Keratinocyte (primary cell): ENCODE measurements at places on chromosomes 16 and 17.

DNA sequence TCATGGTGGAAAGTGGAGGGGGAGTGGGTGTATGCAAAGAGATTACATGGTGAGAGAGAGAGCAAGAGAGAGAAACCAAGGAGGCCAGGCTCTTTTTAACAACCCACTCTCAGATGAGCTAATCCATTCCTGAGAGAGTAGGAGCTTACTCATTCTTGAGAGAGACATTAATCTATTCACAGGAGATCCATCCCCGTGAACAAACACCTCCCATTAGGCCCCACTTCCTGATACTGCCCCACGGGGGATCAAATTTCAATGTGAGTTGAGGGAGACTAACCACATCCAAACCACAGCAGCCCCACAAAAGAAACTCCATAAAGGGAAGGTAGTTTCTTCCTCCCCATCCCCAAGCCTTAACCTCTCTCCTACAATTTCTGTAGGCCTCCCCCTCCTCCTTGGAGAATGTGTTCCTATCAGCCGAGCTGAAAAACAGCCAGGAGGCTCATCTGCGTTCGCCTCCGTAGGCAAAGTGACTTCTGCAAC lies 450.0 kb downstream of the NPIPA7 start:
- H3K27me3 ChIP-seq = no peaks in the 10 kb centered on the region
- no peaks in the 10 kb centered on the region for H3K36me3 ChIP-seq
- no peak overlapping the region for H3K27ac ChIP-seq
- DNase-seq = no peak

GRCh38 chr17:39617446-39618245 lies 9.1 kb upstream of the PPP1R1B start:
- H3K4me3 ChIP-seq = peak overlapping the region; percentile 44
- peaks cover 6% of the 10 kb centered on the region for H3K4me1 ChIP-seq
- H3K36me3 ChIP-seq = no peaks in the 10 kb centered on the region

DNA sequence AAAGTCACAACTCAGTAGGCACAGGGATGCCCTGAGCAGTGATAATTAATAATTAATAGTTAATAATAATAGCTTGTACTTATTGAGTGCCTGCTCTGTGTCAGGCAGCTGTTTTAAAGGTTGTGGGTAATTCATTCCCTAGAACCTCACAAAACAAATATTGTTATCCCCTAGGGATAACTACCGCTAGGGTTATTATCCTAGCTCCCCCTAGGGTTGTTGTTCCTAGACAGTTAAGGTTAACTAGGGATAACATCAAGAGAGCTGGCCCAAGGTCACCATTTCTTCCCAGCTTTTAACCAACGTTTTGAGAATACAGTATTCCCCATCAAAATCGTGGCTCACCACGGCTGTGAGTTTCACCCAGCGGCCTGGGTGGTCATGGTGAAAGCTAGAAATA lies 180.1 kb downstream of the PRKCB start:
- DNase-seq = no peak
- H3K27ac ChIP-seq = no peak overlapping the region
- no peaks in the 10 kb centered on the region for H3K27me3 ChIP-seq
- H3K4me1 ChIP-seq = peaks cover 3% of the 10 kb centered on the region
- no peaks in the 10 kb centered on the region for H3K36me3 ChIP-seq

- H3K27me3 ChIP-seq = no peaks in the 10 kb centered on the region
- DNase-seq = no peak
- no peak overlapping the region for H3K4me3 ChIP-seq
- no peak overlapping the region for H3K27ac ChIP-seq
- H3K36me3 ChIP-seq = no peaks in the 10 kb centered on the region
- H3K4me1 ChIP-seq = no peaks in the 10 kb centered on the region
These were observed 6.3 kb downstream of the VWA3A start for GRCh38 chr16:22098405-22099255.

- DNase-seq = no peak
- H3K4me1 ChIP-seq = peaks cover 12% of the 10 kb centered on the region
- H3K27ac ChIP-seq = no peak overlapping the region
- no peaks in the 10 kb centered on the region for H3K36me3 ChIP-seq
These were observed 27.1 kb downstream of the HOXB1 start for GRCh38 chr17:48503747-48504146.

- peaks cover 3% of the 10 kb centered on the region for H3K4me1 ChIP-seq
- H3K36me3 ChIP-seq = no peaks in the 10 kb centered on the region
- DNase-seq = no peak
- no peak overlapping the region for H3K4me3 ChIP-seq
- no peaks in the 10 kb centered on the region for H3K27me3 ChIP-seq
- no peak overlapping the region for H3K27ac ChIP-seq
These were observed 14.7 kb downstream of the TBC1D24 start for GRCh38 chr16:2489581-2489980.

DNA sequence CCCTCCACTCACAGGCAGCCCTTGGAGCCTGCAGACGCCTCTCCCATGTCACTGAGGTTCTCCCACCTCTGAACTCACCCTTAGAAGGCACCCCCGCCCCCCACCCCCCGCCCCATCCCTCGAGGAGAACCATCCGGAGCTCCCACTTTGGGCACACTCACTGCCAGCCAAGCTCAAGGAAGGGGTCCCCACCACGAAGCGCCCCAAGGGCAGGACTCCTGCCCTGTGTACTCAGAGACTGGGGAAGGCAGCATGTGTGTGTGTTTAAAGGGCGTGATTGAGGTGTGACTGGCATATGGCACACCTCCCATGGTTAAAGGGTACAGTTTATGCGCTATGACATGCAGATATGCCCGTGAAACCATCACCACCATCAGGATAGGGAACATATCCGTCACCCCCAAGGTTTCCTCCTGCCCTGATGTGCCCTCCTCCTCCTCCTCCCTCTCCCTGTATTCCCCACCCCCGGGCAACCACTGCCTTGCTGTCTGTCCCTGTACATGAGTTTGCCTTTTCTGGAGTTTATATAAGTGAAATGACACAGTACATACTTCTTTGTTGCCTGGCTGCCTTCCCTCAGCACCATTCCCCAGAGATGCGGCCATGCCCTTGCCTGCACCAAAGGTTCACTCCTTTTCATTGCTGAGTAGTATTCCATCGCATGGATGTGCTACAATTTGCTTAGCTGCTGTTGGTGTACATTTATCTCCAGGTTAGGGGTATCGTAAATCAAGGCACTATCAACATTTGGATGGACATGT lies 14.0 kb upstream of the RBFOX3 start:
- DNase-seq = no peak
- H3K27ac ChIP-seq = no peak overlapping the region
- no peak overlapping the region for H3K4me3 ChIP-seq
- H3K27me3 ChIP-seq = no peaks in the 10 kb centered on the region
- no peaks in the 10 kb centered on the region for H3K36me3 ChIP-seq

DNA sequence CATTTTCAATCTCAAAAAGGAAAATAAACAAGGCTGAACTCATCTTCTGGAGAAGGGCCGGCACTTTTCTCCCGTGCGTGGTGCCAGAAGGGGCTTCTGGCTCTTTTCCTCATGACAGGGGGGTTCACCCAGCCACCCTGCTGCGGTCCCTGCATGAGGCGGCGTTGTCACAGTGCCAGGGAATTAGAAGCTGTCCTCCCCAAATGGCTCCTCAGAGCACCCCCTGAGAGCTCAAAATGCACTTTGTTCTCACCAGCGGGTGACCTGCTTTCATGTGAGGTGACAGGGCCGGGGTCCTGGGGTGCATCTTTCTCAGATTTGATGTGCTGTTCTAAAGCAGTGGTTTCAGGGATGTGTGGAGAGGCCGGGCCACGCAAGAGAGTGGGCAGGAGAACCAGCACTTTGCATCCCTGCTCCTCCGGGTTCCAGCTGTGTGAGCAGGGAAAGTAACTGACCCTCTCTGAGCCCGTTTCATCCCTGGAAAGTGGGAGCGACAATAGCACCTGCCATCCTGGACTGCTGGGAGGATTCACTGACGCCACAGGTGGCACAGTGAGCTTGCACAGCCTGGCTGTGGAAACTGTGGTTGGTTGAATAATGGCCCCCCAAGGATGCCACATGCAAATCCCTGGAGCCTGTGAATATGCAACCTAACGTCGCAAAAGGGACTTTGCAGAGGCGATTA lies 94.0 kb downstream of the FOXL1 start:
- no peak overlapping the region for H3K27ac ChIP-seq
- no peak overlapping the region for H3K4me3 ChIP-seq
- no peak for DNase-seq
- H3K36me3 ChIP-seq = no peaks in the 10 kb centered on the region

- no peaks in the 10 kb centered on the region for H3K27me3 ChIP-seq
- peak overlapping the region; percentile 94 for H3K27ac ChIP-seq
- DNase-seq = peak; percentile 62
- no peaks in the 10 kb centered on the region for H3K36me3 ChIP-seq
- H3K4me1 ChIP-seq = peaks cover 46% of the 10 kb centered on the region
- peak overlapping the region; percentile 30 for H3K4me3 ChIP-seq
These were observed 241.1 kb downstream of the SOX9 start for GRCh38 chr17:72361892-72362291.

GRCh38 chr17:48970865-48971687 lies 2.7 kb upstream of the GIP start:
- H3K27me3 ChIP-seq = peaks cover 14% of the 10 kb centered on the region
- peaks cover 11% of the 10 kb centered on the region for H3K4me1 ChIP-seq
- H3K4me3 ChIP-seq = no peak overlapping the region
- H3K36me3 ChIP-seq = no peaks in the 10 kb centered on the region
- H3K27ac ChIP-seq = no peak overlapping the region
- DNase-seq = no peak

GRCh38 chr16:84931506-84931905 lies 79.8 kb downstream of the ZDHHC7 start:
- peaks cover 7% of the 10 kb centered on the region for H3K27me3 ChIP-seq
- H3K36me3 ChIP-seq = no peaks in the 10 kb centered on the region
- H3K4me1 ChIP-seq = no peaks in the 10 kb centered on the region
- no peak overlapping the region for H3K4me3 ChIP-seq
- DNase-seq = no peak
- no peak overlapping the region for H3K27ac ChIP-seq

- no peak for DNase-seq
- no peak overlapping the region for H3K4me3 ChIP-seq
- H3K4me1 ChIP-seq = no peaks in the 10 kb centered on the region
- H3K27ac ChIP-seq = no peak overlapping the region
- H3K36me3 ChIP-seq = no peaks in the 10 kb centered on the region
These were observed 31.5 kb upstream of the IRX6 start for GRCh38 chr16:55292491-55292890.

DNA sequence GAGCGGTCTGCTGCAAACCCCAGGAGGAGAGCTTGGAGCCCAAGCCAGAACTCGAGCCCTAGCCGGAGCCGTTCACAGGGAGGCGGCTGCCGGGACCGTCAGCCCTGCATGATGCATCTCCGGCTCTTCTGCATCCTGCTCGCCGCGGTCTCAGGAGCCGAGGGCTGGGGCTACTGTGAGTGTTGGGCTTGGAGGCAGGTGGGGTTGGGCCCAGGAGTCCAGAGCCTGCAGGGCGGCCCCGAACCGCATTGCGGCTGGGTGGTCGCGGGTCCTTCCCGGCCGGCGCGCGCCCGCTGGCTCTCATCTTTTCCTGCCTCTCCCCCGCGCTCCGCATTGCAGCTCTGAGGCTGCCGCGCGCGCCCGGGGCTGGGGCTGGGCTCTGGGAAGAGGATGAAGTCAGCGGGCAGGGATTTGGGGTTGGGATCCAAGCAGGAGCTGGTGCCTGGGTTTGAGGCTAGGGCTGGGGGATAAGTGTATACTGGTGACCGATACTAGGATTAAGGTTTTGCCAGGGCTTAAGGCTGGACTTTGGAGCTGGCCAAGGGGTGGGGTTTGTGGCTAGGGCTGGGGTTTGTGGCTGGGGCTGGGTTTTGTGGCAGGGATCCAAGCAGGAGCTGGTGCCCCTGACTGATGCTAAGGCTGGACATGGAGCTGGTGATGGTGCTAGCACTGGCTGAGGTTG lies 532 bp downstream of the CNTNAP1 start:
- peak overlapping the region; percentile 57 for H3K4me3 ChIP-seq
- no peaks in the 10 kb centered on the region for H3K27me3 ChIP-seq
- no peak for DNase-seq
- peaks cover 26% of the 10 kb centered on the region for H3K4me1 ChIP-seq
- no peaks in the 10 kb centered on the region for H3K36me3 ChIP-seq

- DNase-seq = no peak
- H3K27ac ChIP-seq = no peak overlapping the region
- peak overlapping the region; percentile 64 for H3K4me3 ChIP-seq
- H3K36me3 ChIP-seq = no peaks in the 10 kb centered on the region
These were observed 42.5 kb upstream of the AMZ2 start for GRCh38 chr17:68205251-68205807.

DNA sequence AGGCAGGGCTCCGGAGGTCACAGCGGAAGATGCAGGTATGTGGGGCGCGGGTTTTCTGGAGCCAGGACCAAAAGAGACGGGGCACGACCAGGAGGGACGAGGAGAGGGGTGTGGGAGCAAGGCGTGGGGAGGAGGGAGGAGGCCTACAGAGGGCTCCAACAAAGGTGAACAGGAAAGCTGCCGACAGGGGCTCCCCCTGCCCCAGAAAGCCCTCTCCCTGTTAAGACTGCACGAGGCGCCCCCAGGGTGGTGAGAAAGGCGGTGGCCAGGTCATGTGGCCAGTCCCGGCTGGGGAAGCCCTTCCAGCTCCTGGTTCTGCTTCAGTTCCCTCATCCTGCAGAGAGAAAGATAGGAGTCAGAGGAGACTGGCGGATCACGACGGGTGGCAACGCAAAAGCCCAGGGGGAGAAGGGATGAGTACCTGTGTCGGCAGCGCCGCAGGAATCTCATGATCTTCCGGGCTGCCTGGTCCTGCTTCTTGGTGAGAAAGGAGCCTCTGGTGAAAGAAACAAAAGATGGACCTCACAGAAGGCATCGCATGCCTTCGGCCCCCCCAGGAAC lies 949 bp upstream of the SPAG7 start:
- H3K36me3 ChIP-seq = peaks cover 20% of the 10 kb centered on the region
- no peak for DNase-seq
- H3K27ac ChIP-seq = peak overlapping the region; percentile 99
- H3K4me1 ChIP-seq = peaks cover 31% of the 10 kb centered on the region
- H3K27me3 ChIP-seq = no peaks in the 10 kb centered on the region
- peak overlapping the region; percentile 71 for H3K4me3 ChIP-seq

GRCh38 chr17:8345052-8345690 lies 5.5 kb downstream of the ODF4 start:
- H3K36me3 ChIP-seq = no peaks in the 10 kb centered on the region
- no peak overlapping the region for H3K27ac ChIP-seq
- no peak overlapping the region for H3K4me3 ChIP-seq
- no peaks in the 10 kb centered on the region for H3K4me1 ChIP-seq

DNA sequence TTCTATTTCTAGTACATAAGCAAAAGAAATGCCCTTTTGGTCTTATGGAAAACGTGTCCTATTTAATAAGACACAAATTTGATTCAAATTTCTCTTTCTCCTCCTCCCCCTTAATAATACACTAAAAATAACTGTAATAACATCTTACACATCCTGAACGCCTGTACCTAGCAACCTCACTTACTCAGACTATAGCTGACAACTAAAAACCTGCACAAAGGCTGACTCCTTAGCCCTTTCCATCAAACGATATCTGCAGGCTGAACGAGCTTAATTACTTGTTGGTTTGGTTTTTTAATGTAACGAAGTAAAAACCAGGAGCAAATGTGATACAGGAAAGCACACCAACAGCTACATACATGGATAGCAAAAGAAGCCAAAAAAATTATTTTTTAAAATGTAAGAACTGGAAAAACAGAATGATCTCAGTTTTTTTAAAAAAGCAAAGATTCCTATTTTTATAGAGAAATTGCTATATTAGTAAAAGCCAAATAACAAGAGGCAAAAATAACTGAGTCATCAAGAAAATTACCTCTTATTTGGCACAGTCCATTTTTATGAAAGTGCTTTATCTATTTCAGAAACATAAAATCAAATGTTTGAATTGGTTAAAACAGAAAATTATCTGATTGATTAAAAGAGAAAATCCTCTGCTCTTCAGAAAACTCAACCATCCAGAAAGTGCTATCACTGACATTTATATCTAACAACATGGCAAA lies 23.5 kb downstream of the ADCY9 start:
- no peak overlapping the region for H3K4me3 ChIP-seq
- no peak overlapping the region for H3K27ac ChIP-seq
- no peaks in the 10 kb centered on the region for H3K36me3 ChIP-seq
